ENCODE measurements at places on chromosomes 16 and 17. TPM values are rescaled to one million over a fixed set of nuclear protein-coding genes. Genes with fewer than 3 reads are reported as not detected.

DNA sequence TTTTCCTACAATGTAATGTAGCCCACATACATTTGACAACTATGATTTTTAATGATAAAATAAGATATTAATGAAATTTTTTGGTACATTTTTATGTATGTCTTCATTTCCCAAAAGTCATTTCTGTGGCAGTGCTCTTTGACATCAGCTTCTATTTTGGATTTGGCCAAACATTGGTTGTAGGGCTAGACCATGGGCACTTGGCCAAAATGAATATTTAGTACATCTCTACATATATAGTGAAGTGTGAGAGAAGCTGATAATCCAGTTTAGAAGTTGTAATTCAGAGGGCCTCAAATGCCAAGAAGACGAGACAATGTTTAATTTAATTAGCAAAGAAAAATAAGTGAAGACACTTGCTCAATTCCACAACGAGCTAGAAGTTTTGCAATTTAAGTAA lies 724.9 kb upstream of the SOX9 start:
- H3K27ac ChIP-seq = no peak overlapping the region
- H3K36me3 ChIP-seq = no peaks in the 10 kb centered on the region
- no peaks in the 10 kb centered on the region for H3K4me1 ChIP-seq
- DNase-seq = no peak
- H3K4me3 ChIP-seq = no peak overlapping the region
- no peaks in the 10 kb centered on the region for H3K27me3 ChIP-seq

DNA sequence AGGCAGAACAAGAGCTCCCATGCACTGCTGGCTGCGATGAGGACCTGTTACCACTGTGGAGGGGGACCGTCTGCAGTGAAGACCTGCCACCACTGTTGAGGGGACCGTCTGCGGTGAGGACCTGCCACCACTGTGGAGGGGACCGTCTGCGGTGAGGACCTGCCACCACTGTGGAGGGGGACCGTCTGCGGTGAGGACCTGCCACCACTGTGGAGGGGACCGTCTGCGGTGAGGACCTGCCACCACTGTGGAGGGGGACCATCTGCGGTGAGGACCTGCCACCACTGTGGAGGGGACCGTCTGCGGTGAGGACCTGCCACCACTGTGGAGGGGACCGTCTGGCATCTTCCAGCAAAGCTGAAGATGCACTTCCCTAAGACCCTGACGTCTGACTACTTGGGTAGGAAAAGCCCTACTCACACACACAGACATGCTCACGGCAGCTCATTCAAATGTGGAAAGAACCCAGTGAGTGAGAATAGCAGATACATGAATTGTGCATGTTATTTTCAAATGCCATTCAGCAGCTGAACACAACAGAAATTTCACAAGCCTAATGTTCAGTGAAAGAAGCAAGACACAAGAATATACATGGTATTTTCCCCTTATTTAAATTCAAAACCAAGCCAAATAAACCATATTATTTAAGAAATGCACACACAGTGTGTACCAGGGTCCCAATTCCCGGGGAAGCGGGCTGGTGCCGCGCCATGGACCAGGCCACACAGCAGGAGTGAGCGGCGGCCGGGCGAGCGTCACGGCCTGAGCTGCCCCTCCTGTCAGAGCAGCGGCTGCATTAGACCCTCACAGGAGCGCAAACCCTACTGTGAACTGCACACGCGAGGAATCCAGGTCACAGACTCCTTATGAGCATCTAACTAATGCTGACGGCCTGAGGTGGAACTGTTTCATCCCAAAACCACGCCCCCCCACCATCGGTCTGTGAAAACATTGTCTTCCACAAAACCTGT lies 64.2 kb upstream of the METRNL start:
- no peaks in the 10 kb centered on the region for H3K27me3 ChIP-seq
- no peak overlapping the region for H3K4me3 ChIP-seq
- no peak overlapping the region for H3K27ac ChIP-seq
- peaks cover 4% of the 10 kb centered on the region for H3K4me1 ChIP-seq
- no peaks in the 10 kb centered on the region for H3K36me3 ChIP-seq

DNA sequence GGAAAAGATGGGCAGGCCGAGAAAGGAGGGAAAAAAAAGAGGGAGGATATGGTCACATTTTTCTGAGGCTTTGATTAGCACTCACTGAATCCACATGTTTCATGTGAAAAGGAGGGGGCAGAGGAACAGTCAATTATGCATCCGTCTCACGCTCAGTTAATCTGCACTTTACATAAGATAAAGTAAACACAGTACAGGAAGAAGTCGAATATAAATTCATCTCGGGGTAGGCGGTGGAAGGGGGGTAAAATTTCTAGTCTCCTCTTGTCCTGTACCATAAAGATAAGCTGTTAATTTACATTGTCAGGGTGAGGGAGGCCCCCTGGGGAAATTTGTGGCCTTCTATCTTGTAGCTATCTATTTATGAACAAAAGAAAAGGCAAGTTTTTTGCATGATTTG lies 73.1 kb upstream of the CES5A start:
- H3K27me3 ChIP-seq = no peaks in the 10 kb centered on the region
- no peak overlapping the region for H3K4me3 ChIP-seq
- DNase-seq = no peak

DNA sequence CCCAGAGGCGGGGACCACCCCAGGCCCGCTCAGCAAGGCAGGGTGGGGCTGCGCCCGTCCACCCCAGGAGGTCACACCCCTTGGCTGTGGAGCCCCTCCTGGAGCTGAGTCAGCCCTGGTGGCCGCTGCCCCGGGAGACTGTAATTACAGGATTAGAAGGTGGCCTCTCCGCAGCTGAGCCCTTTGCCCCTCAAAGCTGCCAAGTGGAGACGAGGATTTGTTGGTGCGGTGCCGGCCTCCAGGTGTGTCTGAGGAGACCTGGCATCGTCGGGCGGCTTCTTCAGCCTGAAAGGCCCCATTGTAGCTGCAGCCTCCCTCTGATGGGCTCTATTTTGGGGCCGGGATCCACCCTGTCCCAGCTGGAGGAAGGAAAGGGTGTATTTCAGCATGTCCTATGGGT lies 22.7 kb upstream of the SPNS2 start:
- no peak overlapping the region for H3K27ac ChIP-seq
- no peaks in the 10 kb centered on the region for H3K36me3 ChIP-seq
- DNase-seq = no peak
- no peaks in the 10 kb centered on the region for H3K27me3 ChIP-seq

DNA sequence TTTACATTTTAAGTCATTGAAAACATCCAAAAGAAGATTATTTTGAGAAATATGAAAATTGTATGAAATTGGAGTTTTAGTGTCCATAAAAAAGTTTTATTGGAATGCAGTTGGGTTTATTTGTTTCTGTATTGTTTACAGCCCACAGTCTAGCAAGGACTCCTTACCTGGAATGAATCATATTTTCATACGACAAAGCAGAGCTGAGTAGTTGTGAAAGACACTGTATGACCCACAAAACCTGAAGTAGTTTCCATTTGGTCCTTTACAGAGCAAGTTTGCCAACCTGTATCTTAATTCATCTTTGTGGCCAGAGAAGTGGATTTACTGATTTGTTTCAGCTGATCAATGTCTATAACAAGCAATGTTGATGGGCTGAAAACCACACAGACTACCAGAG lies 10.3 kb downstream of the CCL18 start:
- no peaks in the 10 kb centered on the region for H3K36me3 ChIP-seq
- DNase-seq = no peak
- no peak overlapping the region for H3K27ac ChIP-seq
- H3K4me3 ChIP-seq = no peak overlapping the region
- H3K4me1 ChIP-seq = no peaks in the 10 kb centered on the region
- no peaks in the 10 kb centered on the region for H3K27me3 ChIP-seq

GRCh38 chr16:58513874-58514273 lies 1.4 kb upstream of the SETD6 start:
- peaks cover 7% of the 10 kb centered on the region for H3K36me3 ChIP-seq
- no peak overlapping the region for H3K4me3 ChIP-seq
- peaks cover 10% of the 10 kb centered on the region for H3K4me1 ChIP-seq

DNA sequence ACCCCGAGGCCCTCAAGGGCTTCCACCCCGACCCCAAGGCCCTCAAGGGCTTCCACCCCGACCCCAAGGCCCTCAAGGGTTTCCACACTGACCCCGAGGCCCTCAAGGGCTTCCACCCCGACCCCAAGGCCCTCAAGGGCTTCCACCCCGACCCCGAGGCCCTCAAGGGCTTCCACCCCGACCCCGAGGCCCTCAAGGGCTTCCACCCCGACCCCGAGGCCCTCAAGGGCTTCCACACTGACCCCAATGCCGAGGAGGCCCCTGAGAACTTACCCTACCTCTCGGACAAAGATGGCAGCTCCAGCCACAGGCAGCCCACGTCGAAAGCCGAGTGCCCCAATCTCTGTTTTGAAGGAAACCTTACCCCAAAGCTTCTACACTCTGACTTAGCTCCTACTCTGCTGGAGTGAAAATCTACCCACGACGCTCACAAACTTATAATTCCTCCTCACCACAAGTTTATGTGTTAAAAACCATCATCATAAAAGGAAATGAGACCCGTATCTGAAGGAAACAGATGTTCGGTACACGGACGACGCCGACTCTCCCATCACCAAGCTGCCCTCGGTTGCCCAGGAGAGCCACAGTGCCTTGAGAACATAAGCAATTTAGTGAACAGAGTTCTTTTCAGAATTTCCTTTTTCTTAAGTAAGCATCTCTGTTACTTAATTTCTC lies 61.2 kb upstream of the RPH3AL start:
- H3K27me3 ChIP-seq = no peaks in the 10 kb centered on the region
- DNase-seq = no peak
- H3K4me3 ChIP-seq = no peak overlapping the region
- H3K4me1 ChIP-seq = peaks cover 10% of the 10 kb centered on the region
- H3K36me3 ChIP-seq = peaks cover 12% of the 10 kb centered on the region

DNA sequence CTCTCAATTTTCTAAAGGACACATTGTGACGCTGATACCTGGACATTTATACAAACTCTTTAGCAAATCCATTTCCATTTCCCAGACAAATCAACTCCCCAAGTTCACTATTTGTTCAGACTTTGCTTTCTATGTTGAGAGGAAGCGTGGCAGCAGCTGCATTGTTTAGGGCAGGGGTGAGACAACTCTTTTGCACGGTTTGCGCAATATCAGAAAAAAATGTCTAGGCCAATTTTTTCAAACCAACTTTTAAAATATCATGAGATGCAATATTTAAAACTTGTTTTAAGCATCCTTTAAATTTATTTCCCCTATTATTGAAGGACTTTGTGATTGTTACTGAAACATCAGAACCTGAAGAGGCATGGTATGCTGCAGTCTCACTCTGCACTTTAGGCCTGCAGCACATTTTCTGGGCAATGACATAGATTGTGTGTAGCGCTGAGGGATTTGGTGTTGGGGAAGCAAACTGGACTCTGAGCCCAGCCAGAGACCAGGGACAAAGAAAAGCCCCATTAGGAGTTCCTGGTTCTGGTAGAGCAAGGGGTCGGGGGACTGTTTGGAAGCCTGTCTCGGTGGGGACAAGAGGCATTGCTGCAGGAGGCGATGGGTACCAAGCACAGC lies 6.4 kb upstream of the CCDC182 start:
- H3K27ac ChIP-seq = no peak overlapping the region
- no peaks in the 10 kb centered on the region for H3K27me3 ChIP-seq
- no peaks in the 10 kb centered on the region for H3K36me3 ChIP-seq
- H3K4me1 ChIP-seq = no peaks in the 10 kb centered on the region
- no peak for DNase-seq
- no peak overlapping the region for H3K4me3 ChIP-seq

DNA sequence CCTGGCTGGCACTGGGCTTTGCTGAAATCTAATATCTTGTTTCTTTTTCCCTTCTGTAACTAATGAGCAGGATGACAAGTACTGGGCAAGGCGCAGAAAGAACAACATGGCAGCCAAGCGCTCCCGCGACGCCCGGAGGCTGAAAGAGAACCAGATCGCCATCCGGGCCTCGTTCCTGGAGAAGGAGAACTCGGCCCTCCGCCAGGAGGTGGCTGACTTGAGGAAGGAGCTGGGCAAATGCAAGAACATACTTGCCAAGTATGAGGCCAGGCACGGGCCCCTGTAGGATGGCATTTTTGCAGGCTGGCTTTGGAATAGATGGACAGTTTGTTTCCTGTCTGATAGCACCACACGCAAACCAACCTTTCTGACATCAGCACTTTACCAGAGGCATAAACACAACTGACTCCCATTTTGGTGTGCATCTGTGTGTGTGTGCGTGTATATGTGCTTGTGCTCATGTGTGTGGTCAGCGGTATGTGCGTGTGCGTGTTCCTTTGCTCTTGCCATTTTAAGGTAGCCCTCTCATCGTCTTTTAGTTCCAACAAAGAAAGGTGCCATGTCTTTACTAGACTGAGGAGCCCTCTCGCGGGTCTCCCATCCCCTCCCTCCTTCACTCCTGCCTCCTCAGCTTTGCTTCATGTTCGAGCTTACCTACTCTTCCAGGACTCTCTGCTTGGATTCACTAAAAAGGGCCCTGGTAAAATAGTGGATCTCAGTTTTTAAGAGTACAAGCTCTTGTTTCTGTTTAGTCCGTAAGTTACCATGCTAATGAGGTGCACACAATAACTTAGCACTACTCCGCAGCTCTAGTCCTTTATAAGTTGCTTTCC lies 56.0 kb downstream of the HLF start:
- H3K27me3 ChIP-seq = no peaks in the 10 kb centered on the region
- H3K27ac ChIP-seq = no peak overlapping the region
- DNase-seq = no peak
- no peak overlapping the region for H3K4me3 ChIP-seq
- H3K36me3 ChIP-seq = peaks cover 31% of the 10 kb centered on the region
- no peaks in the 10 kb centered on the region for H3K4me1 ChIP-seq

RHBDF2 gene
- 20.0 TPM for total RNA-seq

NGFR gene
- total RNA-seq = 20.4 TPM

IKZF3 gene
- total RNA-seq = 2.8 TPM

- peaks cover 30% of the 10 kb centered on the region for H3K36me3 ChIP-seq
- no peak overlapping the region for H3K27ac ChIP-seq
- peaks cover 16% of the 10 kb centered on the region for H3K4me1 ChIP-seq
- no peak overlapping the region for H3K4me3 ChIP-seq
- no peak for DNase-seq
- no peaks in the 10 kb centered on the region for H3K27me3 ChIP-seq
Observed at GRCh38 chr17:50697062-50697461, 10.7 kb downstream of the ANKRD40 start.

- DNase-seq = no peak
- no peak overlapping the region for H3K4me3 ChIP-seq
- H3K27ac ChIP-seq = no peak overlapping the region
- H3K4me1 ChIP-seq = no peaks in the 10 kb centered on the region
- no peaks in the 10 kb centered on the region for H3K27me3 ChIP-seq
Observed at GRCh38 chr16:55002419-55002818, 71.8 kb downstream of the IRX5 start.

TNFSF13 gene
- total RNA-seq = 11.7 TPM

GRCh38 chr16:23339787-23340186 lies 37.7 kb downstream of the SCNN1B start:
- H3K36me3 ChIP-seq = no peaks in the 10 kb centered on the region
- no peaks in the 10 kb centered on the region for H3K27me3 ChIP-seq
- no peak for DNase-seq
- no peak overlapping the region for H3K4me3 ChIP-seq
